ENCODE measurements at places on chromosomes 7 and 10.

DNA sequence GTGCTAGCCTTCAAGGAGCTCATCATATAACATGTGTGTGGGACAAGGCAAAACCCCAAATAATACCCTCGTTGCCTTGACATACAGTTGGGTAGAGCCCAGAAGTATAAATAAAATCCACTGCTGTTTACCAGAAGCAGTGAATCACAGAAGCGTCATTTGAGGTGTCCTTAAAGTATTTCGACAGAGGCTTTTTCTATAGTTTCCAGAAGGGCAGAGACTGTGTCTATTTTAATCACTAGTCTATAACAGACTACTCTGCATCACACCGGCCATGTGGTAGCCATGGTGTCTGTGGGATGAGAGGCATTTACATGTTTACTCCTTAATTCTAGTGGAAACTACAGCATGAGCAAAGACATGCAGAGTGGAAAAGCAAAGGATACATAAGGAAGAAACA is 131.3 kb downstream of the CTTNBP2 start:
- no peak for DNase-seq

- DNase-seq, result no peak
These were observed 186.1 kb downstream of the BMPER start for GRCh38 chr7:34091321-34091917.

GRCh38 chr10:121310151-121310711 is 288.0 kb downstream of the FGFR2 start:
- no peak for DNase-seq

DNA sequence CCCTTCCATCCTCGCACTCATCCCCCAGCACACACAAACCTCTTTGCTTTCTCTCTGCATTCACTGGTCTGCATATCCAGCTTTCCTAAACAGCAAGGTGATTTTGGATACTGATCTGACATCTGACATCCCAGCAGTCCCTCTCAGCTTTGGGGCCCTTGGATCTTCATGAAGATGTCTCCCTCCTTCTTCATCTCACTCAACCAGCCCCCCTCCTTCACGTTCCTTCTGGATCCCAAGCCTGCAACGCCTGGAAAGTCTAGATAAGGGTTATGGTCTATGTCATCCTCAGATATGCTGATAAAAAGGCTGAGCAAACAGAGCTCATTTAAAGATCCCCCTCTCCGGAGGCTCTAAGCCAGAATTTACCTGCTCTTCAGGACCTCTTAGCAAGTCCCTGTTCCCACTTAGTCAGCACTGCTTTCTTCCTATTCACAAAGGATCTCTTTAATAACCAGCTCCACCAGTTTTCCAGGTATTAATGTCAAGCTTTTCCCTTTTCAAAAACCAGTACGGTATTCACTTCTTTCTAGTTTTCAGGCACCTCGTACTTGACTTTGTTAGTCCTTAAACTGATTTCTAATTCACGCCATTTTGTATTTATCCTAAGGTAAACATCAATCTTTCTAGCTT is 38.9 kb downstream of the CREB3L2 start:
- DNase-seq, result no peak

Data from stimulated activated CD4-positive, alpha-beta T cell treated with anti-CD3 and anti-CD28 coated beads, Interleukin-12 subunit alpha, Interleukin-12 subunit beta, amount 100 ng/mL, for 4 hours (primary cell).